ENCODE measurements at places on chromosomes 11 and 22.

- no peak for DNase-seq
Observed at GRCh38 chr22:28808716-28809355, 8.5 kb upstream of the XBP1 start.

- DNase-seq: no peak
Observed at GRCh38 chr22:49326558-49326957, 501.1 kb downstream of the BRD1 start.

DNA sequence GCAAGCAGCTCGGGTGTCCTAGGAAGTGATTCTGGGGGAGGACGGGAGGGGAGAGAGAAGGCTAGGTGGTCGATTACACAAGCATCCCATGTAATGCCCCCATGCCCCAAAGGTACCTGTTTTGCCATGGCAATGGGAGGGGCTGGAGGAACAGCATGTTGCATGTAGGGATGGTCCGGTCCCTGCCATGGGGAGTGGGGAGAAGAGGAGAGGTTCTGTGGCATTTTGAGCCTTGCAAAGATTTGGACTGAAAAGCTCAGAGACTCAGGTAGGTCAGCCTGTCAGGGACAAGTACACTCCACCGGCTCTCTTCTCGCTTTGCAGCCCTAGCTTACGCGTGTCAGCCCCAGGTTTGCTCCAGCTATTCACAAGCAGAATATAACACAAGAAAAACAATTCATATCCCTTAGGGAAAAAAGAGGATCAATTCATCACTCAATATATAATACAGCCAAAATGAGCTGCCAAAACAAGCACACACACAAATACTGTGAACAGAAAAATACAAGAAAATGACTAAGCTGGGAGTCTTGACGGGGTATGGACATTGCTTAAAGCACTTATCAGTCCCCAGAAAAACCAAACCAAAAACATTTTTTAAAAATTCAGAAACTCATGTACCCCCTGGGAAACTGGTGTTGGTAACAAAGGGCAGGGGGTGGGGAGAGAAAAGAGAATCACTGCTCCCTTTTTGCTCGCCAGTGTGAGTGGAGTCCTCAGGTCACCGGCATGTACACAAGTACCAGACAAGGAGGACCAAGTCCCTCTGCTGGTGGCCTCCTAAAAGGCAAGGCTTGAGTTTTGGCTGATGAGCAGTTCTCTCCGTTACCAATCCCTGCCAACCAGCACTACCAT lies 21.6 kb downstream of the APOL5 start:
- DNase-seq: no peak

- peak; percentile 29 for DNase-seq
Observed at GRCh38 chr11:1762537-1763302, 1.0 kb downstream of the CTSD start.

DNA sequence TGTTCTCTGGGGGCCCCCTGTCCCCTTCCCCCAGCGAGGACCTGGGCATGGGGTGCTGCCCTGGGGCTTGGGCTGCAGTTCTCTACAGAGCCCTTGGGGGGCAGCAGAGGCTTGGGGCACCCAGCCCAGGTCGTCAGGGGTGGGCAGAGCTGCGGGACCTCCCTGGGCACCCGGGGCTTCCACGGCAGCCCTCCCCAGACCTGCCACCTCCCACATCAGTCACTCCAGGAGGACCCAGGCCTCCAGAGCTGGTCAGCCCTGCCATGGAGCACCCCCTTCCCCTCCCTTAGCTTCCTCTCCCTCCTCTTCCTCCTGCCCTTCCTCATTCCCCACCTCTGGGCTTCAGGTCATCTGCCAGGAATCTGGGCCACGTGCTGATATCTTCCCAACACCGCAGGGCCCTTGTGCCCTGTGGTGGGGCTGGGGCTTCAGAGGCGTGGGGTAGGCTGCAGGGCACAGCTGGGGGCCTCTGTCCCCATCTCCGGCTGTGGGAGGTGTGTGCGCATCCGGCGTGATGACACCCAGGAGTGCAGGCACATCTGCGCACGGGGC lies 5.8 kb downstream of the TSPAN4 start:
- DNase-seq: no peak

- DNase-seq: no peak
Observed at GRCh38 chr11:35523861-35524260, 1.6 kb downstream of the PAMR1 start.

DNA sequence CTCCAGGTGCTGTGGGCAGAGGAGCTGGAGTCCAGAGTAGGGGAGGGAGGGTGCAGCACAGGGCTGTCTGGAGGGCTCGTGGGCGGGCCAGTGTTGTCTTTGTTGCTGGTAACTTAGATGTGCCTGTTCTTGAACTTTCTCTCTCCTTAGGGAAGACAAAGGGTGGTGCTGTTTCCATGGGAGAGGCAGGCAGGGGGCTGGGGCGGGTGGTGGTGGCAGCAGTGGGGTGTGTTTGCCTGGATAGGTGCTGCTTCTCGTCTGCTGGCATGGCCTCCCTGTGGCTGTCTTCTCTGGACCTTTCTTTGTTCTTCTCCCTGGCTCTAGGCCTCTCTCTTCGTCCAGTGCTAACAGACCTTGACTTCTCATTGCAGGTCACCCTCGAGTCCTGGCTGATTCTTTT lies 8.5 kb downstream of the SIDT2 start:
- no peak for DNase-seq

- peak; percentile 93 for DNase-seq
Observed at GRCh38 chr11:5280582-5281102, 10.9 kb upstream of the HBE1 start.

GRCh38 chr11:22234743-22235142 lies 41.9 kb downstream of the ANO5 start:
- DNase-seq: no peak

- DNase-seq: no peak
Observed at GRCh38 chr11:94134651-94135512, 6.2 kb downstream of the PANX1 start.

- no peak for DNase-seq
Observed at GRCh38 chr11:75982309-75982708, 167.3 kb downstream of the UVRAG start.

GRCh38 chr11:116771935-116772334 lies 852 bp downstream of the BUD13 start:
- DNase-seq: no peak

DNA sequence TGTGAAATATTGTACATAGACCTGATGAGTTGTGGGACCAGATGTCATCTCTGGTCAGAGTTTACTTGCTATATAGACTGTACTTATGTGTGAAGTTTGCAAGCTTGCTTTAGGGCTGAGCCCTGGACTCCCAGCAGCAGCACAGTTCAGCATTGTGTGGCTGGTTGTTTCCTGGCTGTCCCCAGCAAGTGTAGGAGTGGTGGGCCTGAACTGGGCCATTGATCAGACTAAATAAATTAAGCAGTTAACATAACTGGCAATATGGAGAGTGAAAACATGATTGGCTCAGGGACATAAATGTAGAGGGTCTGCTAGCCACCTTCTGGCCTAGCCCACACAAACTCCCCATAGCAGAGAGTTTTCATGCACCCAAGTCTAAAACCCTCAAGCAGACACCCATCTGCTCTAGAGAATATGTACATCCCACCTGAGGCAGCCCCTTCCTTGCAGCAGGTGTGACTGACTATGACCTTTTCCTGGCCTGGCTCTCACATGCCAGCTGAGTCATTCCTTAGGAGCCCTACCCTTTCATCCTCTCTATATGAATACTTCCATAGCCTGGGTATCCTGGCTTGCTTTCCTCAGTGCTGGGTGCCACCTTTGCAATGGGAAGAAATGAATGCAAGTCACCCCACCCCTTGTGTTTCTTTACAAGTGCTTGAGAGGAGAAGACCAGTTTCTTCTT lies 12.3 kb downstream of the PIK3IP1 start:
- DNase-seq: no peak

DNA sequence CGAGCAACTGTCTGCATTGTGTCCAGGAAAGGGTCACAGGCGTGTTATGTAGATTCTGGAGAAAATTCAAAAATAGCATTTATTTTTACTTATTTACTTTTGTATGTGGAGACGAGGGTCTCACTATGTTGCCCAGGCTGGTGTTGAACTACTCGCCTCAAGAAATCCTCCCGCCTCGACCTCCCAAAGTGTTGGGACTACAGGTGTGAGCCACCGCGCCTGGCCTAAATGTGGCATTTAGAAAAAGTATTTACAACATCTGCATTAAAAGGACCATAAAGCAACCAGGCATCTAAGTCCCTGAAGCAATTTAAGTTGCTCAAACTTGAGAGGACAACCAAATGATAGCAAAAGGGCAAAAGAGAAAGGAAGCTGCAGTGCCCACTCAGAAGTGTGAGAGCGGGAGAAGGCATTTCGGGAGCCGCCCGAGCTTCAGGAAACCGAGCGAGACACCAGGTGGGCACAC lies 595 bp downstream of the TRIM66 start:
- no peak for DNase-seq

- no peak for DNase-seq
Observed at GRCh38 chr11:9726321-9727022, 62.6 kb downstream of the SWAP70 start.

GRCh38 chr22:29607426-29607825 lies 4.0 kb downstream of the NF2 start:
- DNase-seq: no peak

DNA sequence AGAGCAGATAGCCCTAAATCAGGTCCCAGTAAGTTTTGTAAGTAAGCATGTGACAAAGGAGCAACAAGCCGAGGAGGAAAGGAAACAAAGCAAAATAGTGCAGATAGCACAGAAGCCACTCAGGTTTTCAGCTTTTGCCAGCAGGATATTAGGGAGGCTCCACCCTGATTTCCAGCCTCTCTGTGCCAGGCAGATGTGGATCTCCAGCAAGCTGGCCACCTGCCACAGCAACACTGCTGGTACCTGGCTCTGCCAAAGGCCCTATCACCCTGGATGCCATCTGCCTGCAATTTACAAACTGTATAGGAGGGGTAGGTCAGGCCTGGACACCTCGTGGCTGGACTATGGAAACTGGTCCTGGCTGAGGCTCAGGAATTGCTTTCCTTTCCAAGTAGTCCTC lies 12.2 kb upstream of the NNMT start:
- no peak for DNase-seq

DNA sequence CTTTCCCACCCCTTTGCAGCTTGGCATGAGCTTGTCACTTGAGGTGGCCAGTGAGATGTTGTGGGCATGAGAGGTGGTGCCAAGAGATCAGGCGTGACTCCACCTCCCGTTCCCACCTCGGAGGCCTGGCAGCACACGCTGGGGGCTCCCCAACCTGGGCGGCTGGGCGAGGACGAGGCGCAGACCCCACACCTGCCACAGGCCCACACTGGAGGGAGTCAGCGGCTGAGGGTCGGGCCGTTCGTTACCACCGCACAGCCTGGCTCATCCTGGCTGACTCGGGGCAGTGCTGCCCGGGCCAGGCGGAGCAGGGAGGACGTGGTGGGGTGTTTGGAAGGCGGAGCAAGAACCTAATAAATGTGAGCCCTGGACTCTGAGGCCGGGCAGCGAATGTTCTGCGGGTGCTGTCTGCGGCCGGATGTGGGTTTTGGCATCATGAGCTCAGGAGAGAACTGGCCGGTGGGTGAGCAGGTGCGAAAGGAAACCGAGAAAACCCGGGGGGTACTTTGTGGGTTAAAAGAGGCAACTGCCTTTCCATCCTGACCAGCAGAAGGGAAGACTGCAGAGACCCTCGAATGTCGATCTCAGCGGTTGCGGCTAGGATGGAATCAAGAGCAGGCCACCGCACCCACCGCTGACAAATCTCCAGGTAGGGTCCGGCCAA lies 10.2 kb upstream of the IFITM3 start:
- no peak for DNase-seq

DNA sequence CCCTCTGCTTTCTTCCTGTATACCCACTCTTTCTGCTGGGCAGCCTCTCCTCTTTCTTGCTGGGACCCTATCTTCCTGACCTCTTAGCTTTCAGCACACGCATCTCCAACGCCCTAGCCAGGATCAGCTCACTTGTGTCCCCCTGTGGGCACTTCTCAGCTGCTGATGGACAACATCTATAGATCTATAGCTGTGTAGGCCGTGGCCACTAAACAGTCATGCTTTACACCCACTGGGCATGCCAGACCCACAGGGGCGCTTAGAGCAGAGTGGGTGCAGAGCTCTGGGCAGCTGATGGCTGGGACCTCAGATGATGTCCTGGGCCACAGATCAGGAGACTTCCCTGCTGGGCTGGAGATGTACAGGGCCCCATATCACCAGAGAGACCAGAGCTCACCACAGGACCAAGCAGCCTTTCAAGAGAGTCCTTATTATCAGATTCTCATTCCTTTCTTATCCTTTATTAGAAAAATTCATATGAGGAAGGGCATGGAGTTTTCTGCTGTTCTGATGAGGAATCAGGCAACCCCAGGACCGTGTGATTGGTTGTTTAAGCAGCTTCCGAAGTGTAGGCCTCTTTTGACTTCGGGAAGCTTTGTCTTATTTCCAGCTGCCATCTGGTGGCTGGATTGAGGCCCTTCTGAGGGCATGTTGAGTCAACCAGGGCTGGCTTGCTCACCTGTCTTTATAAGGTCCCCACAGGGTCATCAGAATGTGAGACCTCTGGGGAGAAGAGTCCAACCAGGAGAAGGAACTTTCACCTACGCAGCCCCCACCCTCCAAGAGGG lies 60.5 kb downstream of the OSBP2 start:
- DNase-seq: peak; percentile 31

- no peak for DNase-seq
Observed at GRCh38 chr11:32100495-32100894, 9.6 kb downstream of the RCN1 start.

DNA sequence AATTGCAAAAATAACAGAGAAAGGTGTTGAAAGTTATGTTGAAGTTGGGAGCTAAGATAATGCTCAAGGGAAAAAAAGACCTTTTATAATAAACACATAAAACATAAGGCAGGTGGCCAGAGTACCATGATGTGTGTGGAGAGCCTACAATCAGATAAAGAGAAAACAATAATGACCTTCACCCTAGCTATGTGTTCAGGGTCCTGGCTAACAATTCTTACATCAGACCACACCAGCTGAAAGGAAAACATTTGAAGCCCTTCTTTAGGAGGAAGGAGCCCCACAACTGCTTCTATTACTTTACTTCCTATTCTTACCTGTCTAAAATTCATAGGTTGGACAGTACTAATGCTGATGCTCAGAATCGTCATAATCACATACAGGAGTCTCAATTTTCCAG lies 2.5 kb downstream of the TSG101 start:
- DNase-seq: no peak

- DNase-seq: no peak
Observed at GRCh38 chr11:120181376-120181975, 29.4 kb upstream of the OAF start.

- DNase-seq: peak; percentile 37
Observed at GRCh38 chr22:45997077-45997776, 20.3 kb upstream of the WNT7B start.

DNA sequence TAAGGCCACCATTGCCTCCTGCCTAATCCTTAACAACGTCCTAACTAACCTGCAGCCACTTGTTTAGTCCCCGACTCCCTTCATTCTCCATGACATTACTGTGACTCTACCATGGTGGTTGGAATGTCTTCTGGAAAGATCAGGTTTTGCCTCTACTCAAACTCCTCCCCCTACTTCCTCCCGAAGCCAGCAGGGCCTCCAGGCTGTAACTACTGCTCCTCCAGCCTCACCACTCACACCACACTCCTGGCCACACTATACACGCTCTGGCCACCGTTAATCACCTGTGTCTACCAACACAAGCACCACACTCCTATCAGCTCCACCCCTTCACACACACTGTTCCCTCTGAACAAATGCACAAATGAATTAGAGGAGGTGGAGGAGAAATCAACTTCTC lies 69.2 kb downstream of the PACSIN2 start:
- DNase-seq: no peak
